A549 (cell line): ENCODE measurements at places on chromosomes 7 and 10. TPM values are rescaled to one million over a fixed set of nuclear protein-coding genes. Genes with fewer than 3 reads are reported as not detected.

DNA sequence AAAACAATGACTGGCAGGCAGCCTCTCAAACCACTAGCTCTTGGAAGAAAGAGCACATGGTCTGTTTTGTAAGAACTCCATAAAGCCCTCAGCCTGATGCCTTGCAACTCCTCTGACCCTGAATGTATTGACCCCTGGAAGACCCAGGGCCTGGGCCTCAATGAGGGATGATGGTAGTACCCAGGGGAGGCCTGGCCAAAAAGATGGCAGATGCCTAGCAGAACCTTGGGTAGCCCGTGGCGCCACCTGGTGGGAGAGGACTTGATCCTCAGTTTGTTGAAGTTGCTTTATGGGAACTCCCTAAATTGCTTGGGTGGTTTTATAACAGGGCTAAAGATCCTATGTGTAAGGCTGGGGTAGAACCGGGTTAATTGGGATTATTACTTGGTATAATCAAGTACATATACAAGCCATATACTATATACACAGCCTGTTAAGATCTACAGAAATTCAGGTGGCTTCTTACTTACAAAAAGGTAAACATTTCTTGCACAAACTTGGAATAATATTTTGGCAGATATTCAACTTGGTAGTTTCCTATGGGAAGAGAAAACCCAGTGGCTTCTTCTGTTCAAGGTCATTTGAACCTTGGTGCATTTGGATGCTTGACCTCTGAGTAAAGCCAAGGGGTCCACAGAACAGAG lies 95.8 kb upstream of the CACUL1 start:
- DNase-seq, result peak; percentile 74

DNA sequence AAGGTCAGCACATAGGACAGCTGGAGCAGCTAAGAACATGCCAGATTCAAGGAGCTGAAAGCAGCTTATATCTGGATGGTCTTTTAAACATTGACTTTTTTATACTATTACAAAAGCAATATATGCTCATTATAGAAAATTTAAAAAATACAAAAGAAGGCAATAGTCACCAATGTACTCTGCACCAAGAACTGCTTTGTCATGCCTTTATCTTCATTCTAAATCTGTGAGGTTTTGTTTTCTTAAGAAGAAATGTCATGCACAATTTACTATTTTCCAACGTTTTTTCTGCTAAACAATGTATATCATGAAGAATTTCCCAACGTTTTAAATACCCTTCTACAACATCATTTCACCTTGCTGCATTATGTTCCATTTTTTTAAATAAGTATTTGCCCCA lies 2.8 kb downstream of the LIPM start:
- no peak for DNase-seq

DNA sequence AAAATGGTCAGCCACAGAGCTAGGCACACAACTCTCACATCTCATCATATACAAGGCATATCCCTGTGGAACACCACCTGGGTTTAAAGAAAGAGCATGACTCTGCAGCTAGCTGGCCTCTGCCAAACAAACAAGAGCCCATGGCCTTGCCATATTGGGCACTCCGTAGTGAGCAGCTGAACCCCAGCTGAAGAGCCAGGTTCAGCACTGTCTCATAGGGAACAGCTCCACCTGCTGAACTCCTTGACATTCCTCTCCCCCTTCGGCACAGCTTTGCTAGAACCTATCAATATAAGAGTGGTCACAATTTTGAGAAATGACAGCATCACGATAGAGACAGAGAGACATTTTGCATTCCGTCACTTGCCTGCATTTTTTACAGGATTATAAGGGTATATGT lies 20.0 kb downstream of the SORCS1 start:
- no peak for DNase-seq

DNA sequence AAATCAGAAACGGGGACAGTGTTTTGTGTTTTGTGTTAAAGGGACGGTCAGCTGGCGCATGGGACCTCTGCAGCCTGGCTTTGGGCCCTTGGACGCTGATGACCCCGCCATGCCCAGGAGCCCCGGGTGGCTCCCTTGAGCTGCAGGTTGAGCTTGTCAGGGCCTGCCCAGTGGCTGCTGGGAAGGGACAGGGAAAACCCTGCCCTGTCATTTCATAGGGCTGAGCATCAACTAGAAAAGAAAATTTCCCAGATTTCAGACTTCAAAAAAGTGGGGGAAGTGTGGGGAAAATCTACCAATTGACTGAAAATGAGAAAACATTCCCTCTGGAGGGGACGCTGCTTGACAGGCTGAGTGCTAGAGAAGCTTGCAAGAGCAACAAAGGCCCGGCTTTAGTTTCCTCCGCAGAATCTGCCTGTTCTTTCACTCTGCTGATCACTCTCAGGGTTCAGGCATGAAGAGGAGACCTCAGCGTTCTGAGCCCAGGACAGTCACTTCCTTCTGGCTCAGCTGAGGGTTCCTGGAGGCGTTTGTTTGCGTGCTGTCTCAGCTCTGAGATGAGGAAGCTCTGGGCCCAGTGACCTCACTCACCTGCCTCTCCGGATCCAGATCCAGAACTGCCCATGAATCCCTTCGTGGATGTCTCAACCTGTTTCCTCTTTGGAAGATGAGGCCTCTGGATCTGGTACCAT lies 18.6 kb upstream of the DNAJB6 start:
- DNase-seq, result no peak

The SPDYE2B gene
- polyA plus RNA-seq, result not detected in 3 replicates

The DRGX gene
- not detected in 3 replicates for polyA plus RNA-seq
